Activated T-cell treated with anti-CD3 and anti-CD28 coated beads for 48 hours (primary cell): ENCODE measurements at places on chromosomes 3 and 15.

GRCh38 chr3:145842294-145842902 lies 318.6 kb downstream of the PLOD2 start:
- no peak for DNase-seq

DNA sequence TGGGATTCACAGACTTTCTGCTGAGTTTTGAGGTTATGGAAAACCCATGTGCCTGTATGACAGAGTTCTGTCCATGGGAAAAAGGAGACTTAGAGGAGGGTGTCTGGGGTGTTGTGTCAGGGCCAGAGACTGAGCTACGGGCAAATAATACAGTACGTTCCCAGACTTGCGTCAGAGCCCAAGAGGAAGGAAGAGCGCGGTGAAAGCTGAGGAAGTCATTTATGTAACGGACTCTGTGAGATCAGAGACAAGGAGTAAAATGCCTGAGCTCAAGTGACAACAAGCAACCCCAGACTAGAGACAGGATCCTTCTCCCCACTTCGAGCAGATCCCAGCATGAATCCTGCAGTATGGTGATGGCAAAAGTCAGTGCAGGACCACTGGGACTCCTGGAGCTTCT lies 368.6 kb upstream of the MCTP2 start:
- DNase-seq, result no peak

- DNase-seq, result no peak
Observed at GRCh38 chr15:48596415-48596814, 49.1 kb downstream of the FBN1 start.

DNA sequence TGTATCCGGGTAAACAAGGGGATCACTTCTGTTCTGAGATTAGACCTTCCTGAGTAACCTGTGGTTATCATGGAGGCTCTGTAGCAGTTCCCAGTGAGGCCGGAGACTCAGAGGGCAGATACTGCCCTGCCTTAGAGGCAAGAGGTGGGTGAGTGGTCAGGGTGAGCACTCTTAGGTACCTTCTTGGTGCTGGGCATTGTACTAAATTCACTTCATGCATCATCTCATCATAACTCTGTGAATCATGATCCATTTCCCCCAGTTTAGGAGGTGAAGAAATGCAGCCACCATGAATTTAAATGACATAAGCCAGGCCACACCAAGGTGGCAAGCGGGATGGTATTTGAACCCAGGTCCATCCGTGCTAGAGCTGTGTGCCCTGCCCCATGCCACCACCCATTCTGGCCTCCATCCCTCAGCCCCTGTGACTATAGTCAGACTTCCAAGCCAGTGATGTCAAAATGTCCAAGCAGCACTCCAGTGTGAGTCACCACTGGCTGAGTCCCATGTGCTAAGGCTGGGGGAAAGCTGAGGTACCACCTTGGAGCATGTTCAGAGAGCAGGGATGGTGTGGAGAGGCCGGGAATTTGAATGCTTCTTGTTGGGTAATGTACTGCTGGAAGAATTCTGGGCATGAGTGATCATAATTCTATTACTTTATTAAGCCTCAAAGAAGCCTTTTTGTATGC lies 88.8 kb downstream of the EPHB1 start:
- DNase-seq, result no peak

GRCh38 chr3:35635407-35635806 lies 3.9 kb upstream of the ARPP21 start:
- DNase-seq, result no peak

DNA sequence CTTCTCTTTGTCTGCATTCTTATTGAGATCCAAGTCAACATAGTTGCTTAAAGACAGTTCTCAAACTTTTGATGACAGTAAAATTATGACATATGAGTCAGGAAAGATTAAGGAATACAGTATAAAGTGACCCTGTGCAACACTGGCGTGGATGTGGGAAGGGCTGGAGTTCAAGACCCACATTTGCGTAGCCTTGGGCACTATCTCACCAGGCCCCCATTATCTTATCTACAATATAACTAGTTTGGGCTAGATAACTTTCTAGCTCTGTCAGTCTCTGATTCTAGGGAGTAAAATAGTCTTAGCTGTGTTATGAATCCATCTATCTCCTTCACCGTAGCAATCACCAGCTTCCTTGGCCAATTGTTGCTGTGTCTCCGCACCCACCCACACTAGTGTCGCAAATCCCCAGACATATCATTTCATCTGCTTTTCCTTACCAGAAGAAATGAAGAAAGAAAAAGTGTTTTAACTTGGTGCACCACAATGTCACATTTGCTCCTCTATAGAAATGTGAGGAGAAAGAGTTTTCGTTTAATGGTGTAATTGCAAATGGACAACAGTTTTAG lies 14.9 kb upstream of the TM4SF4 start:
- DNase-seq, result no peak

DNA sequence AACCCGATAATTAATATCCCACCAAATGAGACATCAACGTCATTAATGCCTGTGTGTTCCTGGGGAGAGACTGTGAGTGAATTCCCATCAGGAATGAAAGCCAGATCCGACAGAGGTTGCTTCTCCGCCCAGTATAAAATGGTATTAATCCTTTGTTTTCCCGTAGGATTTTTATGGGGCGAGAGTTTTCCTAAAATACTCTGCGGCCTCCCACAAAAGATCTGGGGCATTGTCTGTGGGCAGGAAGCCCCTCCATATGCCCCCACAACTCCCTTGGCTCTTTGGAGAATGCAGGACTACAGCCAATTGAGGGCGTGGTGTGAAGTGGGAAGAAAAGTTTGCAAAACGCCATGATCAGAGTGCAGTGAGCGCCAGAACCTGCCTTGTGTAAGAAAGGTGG lies 26.7 kb downstream of the ZIC4 start:
- no peak for DNase-seq

- no peak for DNase-seq
Observed at GRCh38 chr3:67361323-67361722, 293.1 kb downstream of the SUCLG2 start.

DNA sequence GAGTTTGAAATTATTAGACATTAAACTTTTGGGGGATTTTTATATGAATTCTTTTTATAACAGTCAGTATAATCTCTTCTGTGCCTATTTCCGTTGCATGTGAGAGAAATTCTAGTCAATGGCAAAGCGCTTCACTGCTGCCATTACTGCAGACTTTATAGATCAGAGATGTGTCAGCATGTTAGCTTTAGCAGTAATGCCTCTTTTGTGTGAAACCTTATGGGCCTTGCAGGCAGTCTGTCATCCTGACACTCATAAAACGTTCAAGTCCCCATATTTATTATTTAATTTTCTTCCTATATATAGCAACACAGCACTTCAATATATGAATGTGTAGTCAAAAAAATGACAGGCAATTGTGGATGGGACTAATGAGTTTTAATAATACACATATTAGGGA lies 191.0 kb downstream of the NLGN1 start:
- DNase-seq, result no peak
